ENCODE measurements at places on chromosomes 5 and 9.

GRCh38 chr5:115458003-115458409 lies 86.6 kb downstream of the FEM1C start:
- peak; percentile 43 for DNase-seq

DNA sequence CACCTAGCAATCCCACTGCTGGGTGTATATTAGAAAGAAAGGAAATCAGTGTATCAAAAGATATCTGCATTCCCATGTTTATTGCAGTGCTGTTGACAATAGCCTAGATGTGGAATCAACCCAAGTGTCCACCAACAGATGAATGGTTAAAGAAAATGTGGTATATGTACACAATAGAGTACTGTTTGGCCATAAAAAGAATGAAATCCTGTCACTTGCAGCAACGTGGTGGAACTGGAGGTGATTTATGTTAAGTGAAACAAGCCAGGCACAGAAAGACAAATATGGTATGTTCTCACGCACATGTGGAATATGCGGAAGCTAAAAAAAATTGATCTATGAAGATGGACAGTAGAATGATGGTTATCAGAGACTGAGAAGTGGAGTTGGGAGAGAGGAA lies 221.6 kb upstream of the DAP start:
- DNase-seq = no peak

DNA sequence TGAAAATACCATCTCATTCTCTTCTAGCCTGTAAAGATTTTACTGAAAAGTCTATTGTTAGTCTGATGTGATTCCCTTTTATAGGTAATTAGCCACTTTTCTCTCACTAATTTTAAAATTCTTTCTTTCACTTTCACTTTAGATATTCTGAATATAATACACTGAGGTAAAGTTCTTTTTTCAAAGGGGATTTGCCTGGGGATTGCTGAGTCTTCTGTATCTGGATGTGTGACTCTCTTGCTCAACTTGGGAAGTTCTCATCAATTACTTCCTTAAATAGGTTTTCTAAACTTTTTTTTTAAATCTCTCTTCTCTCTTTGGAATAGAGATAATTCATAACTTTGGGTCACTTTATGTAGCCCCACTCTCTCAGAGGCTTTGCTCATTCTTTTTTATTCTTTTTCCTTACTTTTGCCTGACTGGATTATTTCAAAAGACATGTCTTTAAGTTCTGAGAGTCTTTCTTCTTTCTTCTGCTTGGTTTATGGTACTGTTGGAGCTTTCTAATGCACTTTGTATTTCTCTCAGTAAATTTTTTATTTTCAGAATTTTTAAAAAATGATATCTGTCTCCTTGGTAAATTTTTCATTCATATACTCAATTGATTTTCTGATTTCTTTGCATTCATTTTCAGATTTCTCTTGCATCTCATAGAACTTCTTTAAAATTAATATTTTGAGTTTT lies 55.9 kb upstream of the IL12B start:
- no peak for DNase-seq

- DNase-seq = no peak
Observed at GRCh38 chr5:5042806-5043205, 97.3 kb upstream of the ADAMTS16 start.

DNA sequence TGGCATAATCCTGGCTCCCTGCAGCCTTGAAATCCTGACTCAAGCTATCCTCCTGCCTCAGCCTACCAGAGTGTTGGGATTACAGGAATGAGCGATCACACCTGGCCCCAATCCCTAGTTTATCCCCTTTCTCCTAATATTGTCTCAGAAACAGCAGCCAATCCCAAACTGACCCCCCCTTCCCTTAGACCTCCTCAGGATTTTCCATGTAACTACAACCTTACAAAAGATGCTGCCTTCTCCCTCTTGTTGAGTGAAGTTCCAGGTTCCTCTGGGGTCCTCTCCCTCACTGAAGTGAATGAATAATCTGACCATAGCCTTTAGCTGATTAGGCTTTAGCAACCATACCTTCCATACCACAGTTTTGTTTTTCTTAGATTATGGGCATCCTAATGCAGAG lies 25.9 kb upstream of the MSANTD3 start:
- DNase-seq = no peak

GRCh38 chr9:95515272-95516113 lies 1.3 kb downstream of the PTCH1 start:
- DNase-seq = no peak

GRCh38 chr5:122368510-122369251 lies 56.6 kb downstream of the SNCAIP start:
- DNase-seq = no peak

DNA sequence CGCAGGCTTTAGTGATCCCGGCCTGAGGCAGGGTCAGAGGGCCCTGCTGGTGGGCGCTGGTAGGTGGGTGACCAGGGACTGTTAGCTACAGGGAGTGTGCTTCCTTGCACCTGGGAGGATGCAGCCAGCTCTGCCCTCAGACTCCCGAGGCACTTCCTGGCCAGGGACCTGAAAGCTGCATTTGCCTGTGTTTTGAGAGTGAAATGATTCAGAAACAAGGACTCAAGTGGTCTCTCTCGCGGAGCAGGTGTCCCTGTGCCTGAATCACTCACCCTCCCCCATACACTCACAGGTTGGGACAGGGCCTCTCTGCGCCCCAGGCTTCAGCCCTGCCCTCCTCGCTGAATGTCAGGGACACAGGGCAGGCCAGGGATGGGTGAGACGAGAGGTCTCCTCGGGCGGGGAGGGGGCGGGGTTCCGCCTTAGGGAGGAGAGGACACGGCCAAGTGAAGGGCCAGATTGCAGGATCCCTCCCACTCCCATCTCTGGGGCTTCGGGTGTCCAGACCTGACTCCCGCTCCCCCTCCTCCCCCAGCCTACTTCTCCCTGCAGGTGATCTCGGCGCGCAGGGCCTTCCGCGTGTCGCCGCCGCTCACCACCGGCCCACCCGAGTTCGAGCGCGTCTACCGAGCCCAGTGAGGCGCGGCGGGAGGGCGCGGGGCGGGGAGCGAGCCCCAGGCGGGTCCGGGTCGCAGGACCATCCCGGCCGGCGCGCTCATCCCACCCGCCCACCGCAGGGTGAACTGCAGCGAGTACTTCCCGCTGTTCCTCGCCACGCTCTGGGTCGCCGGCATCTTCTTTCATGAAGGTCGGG lies 1.5 kb downstream of the LTC4S start:
- peak; percentile 11 for DNase-seq

Measured in cardiac fibroblast (primary cell).